ENCODE measurements at places on chromosomes 3 and 15. TPM values are rescaled to one million over a fixed set of nuclear protein-coding genes. Genes with fewer than 3 reads are reported as not detected.
A peak's percentile ranks its signal among the peaks of the same experiment; 100 is the strongest.

DNA sequence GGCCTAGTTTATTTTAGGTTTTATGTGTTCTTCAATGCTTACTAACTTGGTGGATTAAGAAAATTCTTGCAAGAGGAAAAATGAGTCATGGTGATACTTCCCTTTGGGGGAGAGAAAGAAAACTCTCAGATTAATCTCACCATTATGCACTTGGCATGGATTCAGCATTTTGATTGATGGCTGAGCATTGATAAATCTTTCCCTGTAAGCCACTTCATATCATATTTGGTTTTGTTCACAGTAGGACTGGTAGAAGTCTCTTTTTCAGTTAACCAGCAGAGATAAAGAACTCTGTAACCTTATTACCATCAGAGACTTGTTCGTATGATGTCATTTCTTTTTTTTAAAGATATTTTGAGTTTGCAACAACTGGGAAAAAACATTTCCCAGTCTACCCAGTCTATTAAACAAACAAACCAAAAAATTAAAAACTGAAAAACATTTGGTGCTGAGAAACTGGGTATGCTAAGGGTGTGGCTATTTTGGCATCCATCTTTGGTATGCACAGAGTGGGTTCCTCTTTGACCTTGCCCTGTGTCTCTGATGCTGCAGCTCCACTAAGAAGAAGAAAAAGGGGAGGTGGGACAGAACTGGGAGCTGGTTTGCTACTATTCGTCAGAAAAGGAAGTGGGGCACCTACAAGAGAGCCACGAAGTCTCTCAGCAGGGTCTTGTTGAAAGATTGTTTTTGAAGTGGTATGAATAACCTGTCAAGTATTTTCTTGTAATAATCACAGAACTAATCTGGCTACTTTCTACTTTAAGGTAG lies 17.2 kb downstream of the TMOD3 start:
- H3K27me3 ChIP-seq: no peaks in the 10 kb centered on the region
- H3K27ac ChIP-seq: peak overlapping the region; percentile 60
- peaks cover 44% of the 10 kb centered on the region for H3K4me1 ChIP-seq

DNA sequence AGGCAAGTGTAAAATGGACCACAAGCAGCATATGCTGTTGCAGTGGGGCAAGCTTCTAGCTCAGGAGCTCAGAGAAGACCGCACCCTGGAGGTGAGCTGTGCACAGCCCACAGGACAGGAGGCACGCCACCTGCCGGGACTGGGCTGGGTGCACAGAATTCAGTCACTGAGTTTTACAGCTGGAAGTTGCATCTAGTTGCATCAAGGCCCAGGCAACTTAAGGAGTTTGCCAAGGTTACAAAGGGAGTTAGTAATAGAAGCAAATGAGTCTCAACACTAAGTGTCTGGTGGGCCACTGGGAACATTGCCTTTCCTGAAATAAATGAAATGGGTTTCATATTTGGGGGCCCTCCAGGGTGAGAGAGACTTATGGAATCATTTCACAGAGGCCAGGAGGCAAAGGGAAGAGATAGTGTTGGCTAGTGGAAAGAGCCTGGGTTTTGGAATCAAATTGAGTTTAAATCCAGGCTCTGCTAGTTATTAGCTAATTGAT lies 36.0 kb upstream of the TIMP4 start:
- peaks cover 82% of the 10 kb centered on the region for H3K4me1 ChIP-seq
- no peak for DNase-seq
- H3K4me3 ChIP-seq: no peak overlapping the region
- no peaks in the 10 kb centered on the region for H3K27me3 ChIP-seq
- peak overlapping the region; percentile 95 for H3K27ac ChIP-seq
- H3K36me3 ChIP-seq: peaks cover 3% of the 10 kb centered on the region

GRCh38 chr3:157931517-157931916 lies 174.7 kb downstream of the SHOX2 start:
- H3K36me3 ChIP-seq: no peaks in the 10 kb centered on the region
- no peak overlapping the region for H3K4me3 ChIP-seq
- H3K27ac ChIP-seq: no peak overlapping the region

DNA sequence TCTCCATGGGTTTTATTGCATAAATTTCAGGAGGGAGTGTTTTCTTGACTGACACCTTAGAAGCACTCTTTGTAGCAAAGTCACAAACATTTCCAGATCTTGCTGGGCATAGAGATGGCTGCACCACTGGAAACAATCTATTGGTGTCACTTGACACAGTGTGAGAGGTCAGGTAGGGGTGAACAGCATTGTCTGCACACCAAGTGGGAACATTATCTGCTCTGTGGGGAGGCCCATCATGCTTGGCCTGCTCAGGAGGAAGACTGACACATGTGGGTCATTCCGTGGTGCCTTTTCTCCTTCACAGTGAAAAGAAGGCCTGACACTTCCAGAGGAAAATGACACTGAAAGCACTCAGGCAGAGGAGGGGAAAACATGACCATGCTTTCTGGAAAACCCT lies 149.9 kb upstream of the GALNT15 start:
- peaks cover 7% of the 10 kb centered on the region for H3K27me3 ChIP-seq
- no peaks in the 10 kb centered on the region for H3K4me1 ChIP-seq
- H3K27ac ChIP-seq: no peak overlapping the region
- H3K36me3 ChIP-seq: no peaks in the 10 kb centered on the region
- H3K4me3 ChIP-seq: no peak overlapping the region
- no peak for DNase-seq

DNA sequence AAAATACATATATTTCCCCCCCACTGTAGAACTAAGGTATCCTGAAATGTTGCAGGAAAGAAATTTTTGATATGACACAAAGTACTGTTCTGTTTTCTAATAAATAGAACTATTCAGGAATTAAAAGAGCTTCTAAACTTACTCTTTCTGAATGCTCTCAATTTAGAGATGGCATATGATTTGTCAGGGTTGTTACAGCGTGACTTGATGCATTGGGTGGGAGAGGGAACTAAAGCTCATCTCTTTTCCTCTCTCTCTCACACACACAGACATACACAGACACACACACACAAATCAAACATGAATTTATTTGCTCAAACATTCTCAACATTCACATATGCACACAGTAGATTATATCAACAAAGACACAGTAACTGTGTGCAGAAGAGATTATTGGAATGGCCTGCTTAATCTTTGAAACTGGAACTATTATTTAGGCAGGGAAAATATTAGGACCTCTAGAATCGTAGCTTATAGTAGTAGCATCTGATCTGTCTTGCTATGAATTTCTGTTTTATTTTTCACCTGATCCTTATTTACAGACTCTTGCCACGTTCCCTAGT lies 807.4 kb upstream of the GBE1 start:
- H3K27ac ChIP-seq: no peak overlapping the region
- no peaks in the 10 kb centered on the region for H3K36me3 ChIP-seq
- no peaks in the 10 kb centered on the region for H3K27me3 ChIP-seq
- no peaks in the 10 kb centered on the region for H3K4me1 ChIP-seq
- DNase-seq: no peak
- H3K4me3 ChIP-seq: no peak overlapping the region

GRCh38 chr3:106386050-106386449 lies 517.2 kb upstream of the CBLB start:
- no peaks in the 10 kb centered on the region for H3K36me3 ChIP-seq
- DNase-seq: no peak
- H3K4me3 ChIP-seq: no peak overlapping the region
- H3K27ac ChIP-seq: no peak overlapping the region
- no peaks in the 10 kb centered on the region for H3K27me3 ChIP-seq
- H3K4me1 ChIP-seq: peaks cover 6% of the 10 kb centered on the region

DNA sequence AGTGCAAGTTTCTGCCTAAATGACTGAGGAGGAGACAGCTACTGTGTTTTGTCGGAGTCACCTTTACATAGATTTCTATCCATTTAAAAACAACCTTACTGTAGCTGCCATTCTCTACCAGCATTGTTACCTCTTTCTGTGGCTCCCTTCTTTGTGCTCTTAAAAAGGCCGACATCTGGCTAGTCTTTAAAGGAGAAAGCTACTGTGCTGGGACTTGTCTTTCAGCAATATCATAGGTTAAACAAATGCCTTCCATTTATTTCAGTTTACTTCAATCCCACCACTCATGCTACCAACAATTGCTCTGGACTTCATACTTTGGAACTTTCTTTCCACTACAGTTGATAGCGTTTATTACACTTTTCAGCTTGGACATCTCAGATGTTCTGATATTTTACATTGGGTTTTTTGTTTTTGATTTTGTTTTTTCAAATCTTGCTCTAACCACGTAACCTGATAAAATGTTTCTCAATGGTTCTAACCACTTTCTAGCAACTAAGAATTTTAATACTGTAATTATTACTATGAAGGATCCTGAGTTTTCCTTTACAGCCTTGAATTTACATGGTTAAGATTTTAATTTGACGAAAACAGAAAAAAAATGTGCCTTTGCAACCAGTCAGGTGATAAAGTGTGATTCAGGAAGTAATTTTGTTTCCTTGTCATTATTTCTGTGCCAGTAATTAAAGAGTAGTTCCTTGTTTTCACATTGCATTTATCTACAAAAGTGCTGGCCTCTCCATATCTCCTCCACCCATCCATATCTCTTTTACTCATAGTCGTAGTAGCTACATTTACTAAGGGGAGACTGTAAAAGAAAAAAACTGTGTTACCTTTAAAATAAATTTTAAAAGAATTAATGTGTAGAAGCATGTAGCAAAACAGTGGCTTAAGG lies 1.3 kb upstream of the CBLB start:
- DNase-seq: no peak
- peaks cover 19% of the 10 kb centered on the region for H3K4me1 ChIP-seq
- H3K27me3 ChIP-seq: no peaks in the 10 kb centered on the region
- peaks cover 31% of the 10 kb centered on the region for H3K36me3 ChIP-seq
- H3K4me3 ChIP-seq: peak overlapping the region; percentile 89

DNA sequence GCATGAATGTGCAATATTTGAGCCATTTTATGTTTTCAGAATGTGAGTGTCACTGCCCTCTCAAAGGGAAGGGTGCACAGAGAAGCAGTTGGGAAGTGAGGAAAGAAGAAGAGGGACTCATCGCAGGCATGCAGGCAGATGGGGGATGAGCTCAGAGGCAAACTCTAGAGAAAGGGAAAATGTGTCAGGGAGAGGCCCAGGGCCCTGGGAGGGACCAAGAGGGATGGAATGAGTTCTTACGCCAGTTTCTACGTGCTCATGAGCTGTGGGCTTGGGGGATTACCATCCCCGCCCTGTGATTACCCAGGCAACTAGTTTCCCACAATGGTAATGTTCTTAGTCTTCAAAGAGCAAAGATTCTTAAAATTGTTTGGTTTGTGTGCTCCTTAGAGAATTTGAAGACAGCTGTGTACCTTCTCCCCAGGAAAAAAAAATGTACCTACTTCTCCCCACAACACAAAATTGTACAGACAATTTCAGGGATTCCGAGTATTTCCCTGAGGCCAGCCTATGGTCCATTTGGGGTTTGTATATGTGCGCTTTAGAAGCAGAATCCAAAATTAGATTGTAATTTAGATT lies 17.8 kb downstream of the GCSAM start:
- H3K4me3 ChIP-seq: no peak overlapping the region
- peaks cover 36% of the 10 kb centered on the region for H3K36me3 ChIP-seq
- no peak for DNase-seq
- H3K27ac ChIP-seq: no peak overlapping the region
- H3K27me3 ChIP-seq: no peaks in the 10 kb centered on the region

SACM1L gene
- total RNA-seq: 105 TPM

DNA sequence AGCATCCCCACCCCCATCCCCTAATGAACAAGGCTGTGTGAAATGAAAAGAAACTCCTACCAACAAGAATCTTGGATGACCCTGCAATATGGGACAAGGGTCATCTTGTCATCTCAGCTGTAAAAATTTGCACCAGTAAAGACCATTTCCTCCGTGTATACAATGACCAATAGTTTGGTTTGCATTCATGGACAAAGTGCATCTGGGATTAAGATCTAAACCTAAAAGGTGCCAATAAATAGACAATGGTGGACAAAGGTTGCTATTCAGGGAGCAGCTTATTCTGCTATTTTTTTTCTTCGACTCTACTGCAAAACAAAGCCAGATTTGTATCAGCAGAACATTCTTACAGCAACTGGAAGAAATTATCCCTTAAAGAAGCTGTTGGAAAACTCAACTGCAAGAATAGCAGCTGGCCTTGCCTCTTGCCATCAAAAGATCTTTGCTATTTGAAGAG lies 8.0 kb downstream of the MGLL start:
- H3K27ac ChIP-seq: no peak overlapping the region
- H3K27me3 ChIP-seq: peaks cover 18% of the 10 kb centered on the region
- H3K4me1 ChIP-seq: no peaks in the 10 kb centered on the region
- no peak overlapping the region for H3K4me3 ChIP-seq

IGSF10 gene
- not detected for total RNA-seq

DNA sequence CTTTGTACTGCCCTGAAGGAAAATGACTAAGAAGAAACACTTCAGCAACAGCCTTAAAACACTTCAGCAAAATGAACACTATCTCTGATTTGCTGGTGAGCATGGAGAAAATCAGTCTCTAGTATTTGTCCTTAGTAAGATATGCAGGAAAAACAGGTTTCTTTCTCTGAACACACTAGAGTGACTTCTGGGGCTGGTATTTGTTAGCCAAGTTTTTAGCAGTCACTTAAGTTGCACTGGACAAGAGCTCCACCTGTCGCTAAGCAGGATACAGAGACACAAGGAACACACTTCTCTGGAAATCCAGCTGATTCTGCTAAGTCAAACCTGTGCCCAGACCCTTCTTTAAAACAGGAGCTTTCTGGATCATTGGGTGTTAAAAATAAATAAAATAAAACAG lies 65.3 kb downstream of the CHAC1 start:
- peaks cover 59% of the 10 kb centered on the region for H3K36me3 ChIP-seq
- DNase-seq: no peak
- H3K4me3 ChIP-seq: no peak overlapping the region
- H3K4me1 ChIP-seq: peaks cover 11% of the 10 kb centered on the region
- no peaks in the 10 kb centered on the region for H3K27me3 ChIP-seq

GRCh38 chr3:165491487-165491886 lies 295.3 kb upstream of the SLITRK3 start:
- H3K27ac ChIP-seq: no peak overlapping the region
- no peaks in the 10 kb centered on the region for H3K27me3 ChIP-seq
- H3K4me1 ChIP-seq: no peaks in the 10 kb centered on the region
- no peaks in the 10 kb centered on the region for H3K36me3 ChIP-seq
- no peak overlapping the region for H3K4me3 ChIP-seq

DNA sequence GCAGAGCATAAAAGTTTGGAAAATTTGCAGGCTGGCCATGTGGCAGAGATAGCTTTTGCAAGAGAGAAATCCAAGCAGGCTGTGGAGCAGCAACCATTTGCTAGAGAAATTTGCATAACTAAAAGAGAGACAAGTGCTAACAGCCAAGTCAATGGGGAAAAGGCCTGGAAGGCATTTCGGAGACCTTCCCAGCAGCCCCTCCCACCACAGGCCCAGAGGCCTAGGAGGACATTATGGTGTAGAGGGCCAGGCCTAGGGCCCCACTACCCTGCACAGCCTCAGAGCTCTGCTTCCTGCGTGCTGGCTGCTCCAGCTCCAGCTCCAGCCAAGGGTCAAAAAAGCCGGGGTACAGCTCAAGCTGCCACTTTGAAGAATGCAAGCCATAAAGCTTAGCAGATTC lies 82.7 kb downstream of the MYO5A start:
- H3K27ac ChIP-seq: no peak overlapping the region
- no peaks in the 10 kb centered on the region for H3K36me3 ChIP-seq
- DNase-seq: no peak
- no peak overlapping the region for H3K4me3 ChIP-seq
- H3K27me3 ChIP-seq: no peaks in the 10 kb centered on the region
- H3K4me1 ChIP-seq: peaks cover 8% of the 10 kb centered on the region

- H3K4me1 ChIP-seq: no peaks in the 10 kb centered on the region
- no peak overlapping the region for H3K27ac ChIP-seq
- no peaks in the 10 kb centered on the region for H3K36me3 ChIP-seq
- H3K4me3 ChIP-seq: no peak overlapping the region
Observed at GRCh38 chr3:79887213-79887612, 119.4 kb upstream of the ROBO1 start.

- H3K4me3 ChIP-seq: no peak overlapping the region
- H3K27ac ChIP-seq: no peak overlapping the region
- DNase-seq: no peak
- peaks cover 3% of the 10 kb centered on the region for H3K27me3 ChIP-seq
- no peaks in the 10 kb centered on the region for H3K36me3 ChIP-seq
Observed at GRCh38 chr15:32953533-32953910, 235.7 kb downstream of the GREM1 start.

KNL1 gene
- total RNA-seq: 30.8 TPM
